ENCODE measurements at places on chromosomes 12 and 14.

DNA sequence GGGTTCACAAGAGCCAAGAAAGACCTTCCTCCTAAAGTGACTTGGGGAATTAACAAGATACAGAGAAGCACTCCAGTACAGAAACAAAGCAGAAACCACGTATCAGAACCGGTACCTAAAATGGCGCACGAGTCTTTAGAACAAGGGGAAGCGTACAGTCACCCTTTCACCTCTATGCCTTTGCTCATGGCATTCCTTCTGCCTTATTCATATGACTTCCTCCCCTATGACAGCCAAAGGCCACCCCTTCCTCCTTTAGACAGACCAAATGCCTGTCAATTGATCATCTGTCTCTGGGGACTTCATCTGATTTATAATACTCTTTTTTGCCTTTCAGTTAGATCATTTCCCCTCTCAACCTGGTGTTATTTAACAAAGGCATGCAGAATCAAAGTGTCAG is 89.5 kb upstream of the OSBPL8 start:
- DNase-seq = no peak

DNA sequence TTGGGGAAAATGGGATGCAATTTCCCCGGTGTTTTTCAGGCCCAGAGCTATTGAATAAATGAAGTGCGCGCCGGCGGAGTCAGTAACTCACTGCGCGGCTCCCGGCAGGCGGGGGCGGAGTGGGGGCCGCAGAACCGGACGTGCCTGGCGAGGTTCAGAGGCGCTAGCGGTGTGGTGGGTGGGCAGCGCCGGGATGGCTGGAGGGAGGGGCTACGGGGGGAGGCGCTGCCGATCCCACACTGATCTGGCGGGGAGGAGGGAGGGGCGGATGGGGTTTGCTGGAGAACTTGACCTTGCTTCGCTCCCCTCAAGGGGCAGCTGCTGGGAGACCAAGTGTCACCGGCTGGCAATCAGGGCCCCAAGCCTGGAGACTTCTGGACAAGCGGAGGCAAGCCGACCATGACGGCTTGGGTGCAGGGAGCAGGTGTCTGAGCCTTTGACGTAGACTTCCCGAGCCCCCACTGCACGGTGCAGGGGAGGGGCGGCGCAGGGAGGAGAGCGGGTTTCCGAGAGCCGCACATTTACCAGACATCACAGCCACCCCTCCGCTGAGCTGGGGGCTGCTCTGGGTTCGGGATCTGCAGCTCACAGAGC is 174.1 kb upstream of the RTL1 start:
- no peak for DNase-seq

DNA sequence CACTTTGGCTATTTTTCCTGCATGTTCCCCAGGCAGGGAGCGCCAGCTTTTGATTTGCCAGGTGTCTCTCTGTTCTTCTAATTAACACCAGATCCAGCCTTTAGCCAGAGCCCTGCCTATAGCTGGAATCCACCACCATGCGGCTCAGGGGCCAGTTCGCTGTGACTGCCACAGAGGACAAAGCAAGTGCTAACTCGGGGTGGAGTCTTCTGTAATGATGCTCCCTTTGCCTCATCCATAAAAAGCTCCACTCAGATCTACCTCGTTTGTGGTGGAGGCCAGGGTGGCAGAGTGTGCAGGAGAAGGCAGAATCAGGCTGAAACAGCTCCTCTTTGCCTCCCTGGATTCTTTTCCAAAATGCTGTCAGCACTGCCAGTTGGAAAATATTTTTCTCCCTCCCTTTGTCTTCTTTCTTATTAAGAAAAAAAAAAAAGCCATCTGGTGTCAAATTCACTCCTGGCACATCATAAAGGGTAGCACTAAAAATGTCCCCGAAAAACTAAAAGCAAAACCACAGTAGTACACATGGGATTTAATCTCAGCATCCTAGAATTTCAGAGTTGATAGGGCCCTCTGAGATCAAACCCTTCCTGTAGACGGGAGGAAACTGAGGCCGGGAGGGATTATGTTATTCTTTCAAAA is 18.0 kb upstream of the CTDSP2 start:
- DNase-seq = no peak

GRCh38 chr14:99245564-99246511 is 26.2 kb downstream of the BCL11B start:
- no peak for DNase-seq

GRCh38 chr12:91704446-91704845 is 441.2 kb downstream of the BTG1 start:
- no peak for DNase-seq

- DNase-seq = no peak
These were observed 256.7 kb upstream of the PLEKHG7 start for GRCh38 chr12:92446083-92446460.

- DNase-seq = no peak
These were observed 67.6 kb downstream of the RIN3 start for GRCh38 chr14:92581206-92581605.

DNA sequence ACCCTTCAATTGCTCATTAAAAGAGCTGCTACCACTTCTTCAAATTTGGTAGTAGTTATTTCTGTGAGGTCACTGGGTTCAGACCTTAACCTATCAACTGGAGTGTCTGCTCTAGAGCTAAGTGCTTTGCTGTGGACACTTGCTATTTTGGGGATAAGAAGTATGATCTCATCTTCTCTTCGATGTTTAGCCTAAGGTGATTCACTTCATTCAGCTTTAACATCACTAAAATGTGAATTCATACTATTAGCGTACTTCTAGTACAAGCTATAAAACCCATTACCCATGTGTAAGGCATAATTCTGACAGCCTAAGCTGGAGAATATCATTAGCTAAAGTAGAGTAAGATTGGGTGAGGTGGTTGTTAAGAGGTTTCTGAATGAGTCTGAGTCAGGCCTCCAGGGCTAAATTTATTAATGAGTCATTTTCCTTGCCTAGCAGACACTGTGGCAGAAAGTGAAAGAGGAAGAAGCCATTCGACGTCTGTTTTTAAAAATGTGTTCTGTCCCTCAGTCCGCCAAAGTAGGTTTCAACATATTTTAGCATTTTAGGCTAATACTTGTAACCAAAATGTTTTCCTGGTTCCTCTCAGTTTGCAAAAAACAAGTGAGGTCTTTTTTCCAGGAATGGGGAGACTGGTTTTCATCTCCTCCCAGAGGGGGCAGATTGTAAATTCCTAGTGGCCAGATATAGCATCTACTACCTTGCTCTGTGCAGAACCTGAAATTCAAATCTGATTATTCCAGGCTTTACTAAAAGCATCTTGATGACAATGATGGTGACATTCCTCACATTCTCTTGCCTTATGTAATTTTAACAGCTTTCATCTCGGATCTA is 103.6 kb downstream of the SSPN start:
- DNase-seq = no peak

- DNase-seq = no peak
These were observed 14.4 kb downstream of the EML1 start for GRCh38 chr14:99807413-99808153.

DNA sequence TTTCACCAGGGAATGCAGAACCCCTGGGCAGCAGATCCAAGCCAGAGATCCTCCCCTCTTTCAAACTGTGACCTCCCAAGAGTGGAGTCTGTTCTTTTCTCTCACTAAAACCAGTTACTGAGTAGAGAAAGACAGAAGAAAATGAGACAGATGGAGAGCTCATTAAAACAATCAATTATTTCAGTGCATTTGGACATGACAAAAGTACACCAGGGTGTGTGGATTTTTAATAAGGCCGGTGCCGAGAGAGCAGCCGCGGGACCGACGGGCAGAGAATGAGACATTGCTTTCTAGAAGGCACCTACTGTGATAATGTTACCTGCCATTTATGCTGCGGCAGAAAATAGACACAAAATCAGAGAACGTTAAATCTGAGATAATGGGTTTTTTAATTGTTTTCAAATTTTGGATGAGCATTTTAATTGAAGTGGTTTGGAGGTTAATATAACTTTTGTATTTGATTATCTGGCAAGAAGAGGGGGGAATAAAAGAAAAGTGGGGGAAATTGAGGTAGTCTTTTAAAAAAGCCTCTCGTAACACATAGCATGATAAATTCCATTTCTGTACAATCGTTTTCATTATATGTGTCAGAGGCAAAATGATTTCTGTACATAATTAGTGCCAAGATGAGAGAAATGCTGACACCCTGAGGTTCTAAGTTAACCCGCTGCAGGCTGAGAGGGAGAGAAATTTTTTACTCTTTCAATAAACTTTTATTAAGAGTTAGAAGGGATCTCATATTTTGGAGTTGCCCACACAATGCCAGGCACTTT is 70.8 kb downstream of the HSPB8 start:
- no peak for DNase-seq

DNA sequence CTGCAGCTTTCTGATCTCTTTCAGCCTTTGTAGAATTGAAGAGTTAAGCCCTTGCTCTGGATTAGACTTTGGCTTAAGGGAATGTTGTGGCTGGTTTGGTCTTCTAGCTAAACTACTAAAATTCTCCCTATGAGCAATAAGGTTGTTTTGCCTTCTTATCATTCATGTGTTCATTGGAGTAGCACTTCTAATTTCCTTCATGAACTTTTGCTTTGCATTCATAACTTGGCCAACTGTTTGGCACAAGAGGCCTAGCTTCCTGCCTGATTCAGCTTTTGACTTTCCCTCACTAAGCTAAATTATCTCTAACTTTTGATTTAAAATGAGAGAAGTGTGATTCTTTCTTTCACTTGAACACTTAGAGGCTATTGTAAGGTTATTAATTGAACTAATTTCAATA is 384.3 kb downstream of the RAD51B start:
- no peak for DNase-seq

DNA sequence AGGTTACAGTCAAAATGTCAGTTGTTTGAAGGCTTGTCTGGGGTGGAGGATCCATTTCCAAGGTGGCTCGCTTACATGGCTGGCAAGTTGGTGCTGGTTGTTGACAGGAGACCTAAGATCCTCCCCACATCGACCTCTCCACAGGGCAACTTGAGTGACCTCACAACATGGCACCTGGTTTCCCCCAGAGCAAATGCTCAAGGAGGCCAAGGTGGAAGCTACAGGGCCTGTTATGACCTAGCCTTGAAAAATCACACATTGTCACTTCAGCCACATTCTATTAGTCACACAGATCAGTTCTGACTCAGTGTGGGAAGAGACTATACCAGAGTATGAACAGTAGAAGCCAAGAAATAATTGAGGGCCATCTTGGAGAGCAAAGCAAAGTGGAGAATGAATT is 11.3 kb upstream of the GNG2 start:
- no peak for DNase-seq

GRCh38 chr12:30757316-30757715 is 2.6 kb upstream of the CAPRIN2 start:
- no peak for DNase-seq

DNA sequence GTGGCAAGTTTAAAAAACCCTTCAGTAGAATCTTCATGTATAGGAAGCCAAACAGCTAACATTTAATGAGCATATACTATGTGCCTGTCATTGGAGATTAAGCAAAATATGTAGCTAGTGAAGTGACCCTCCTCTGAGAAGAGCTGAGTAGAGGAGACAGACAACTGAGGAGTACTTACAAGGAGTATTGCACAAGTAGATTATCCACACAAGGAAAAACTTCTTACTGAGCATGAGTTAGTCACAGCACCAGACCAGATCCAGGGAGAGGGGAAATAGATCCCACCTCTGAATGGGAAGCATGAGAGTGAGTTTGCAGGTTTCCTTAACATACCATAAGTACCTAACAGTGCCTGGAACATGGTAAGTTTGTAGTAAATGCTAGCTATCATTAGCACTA is 33.0 kb downstream of the FRMD6 start:
- DNase-seq = no peak

GRCh38 chr12:72491426-72491825 is 219.3 kb downstream of the TRHDE start:
- no peak for DNase-seq

DNA sequence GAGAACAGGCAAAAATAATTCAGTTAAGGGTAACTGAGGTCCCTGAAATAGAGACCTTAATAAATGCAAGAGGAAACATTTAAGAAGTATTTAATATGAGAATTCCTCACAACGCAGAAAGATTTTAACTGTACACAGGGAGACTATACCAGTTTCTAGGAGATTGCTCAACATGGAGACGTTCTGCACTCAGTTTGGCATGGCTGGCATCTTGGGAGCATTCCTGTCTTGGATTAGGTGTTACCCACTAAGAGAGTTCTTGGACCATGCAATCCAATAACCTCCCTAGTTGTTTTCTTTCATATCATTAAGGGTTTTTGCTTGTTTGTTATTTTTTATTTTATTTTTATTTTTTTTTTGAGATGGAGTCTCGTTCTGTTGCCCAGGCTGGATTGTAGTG is 302.4 kb downstream of the NELL2 start:
- no peak for DNase-seq

GRCh38 chr12:54019091-54019811 is 9.0 kb upstream of the HOXC6 start:
- no peak for DNase-seq

DNA sequence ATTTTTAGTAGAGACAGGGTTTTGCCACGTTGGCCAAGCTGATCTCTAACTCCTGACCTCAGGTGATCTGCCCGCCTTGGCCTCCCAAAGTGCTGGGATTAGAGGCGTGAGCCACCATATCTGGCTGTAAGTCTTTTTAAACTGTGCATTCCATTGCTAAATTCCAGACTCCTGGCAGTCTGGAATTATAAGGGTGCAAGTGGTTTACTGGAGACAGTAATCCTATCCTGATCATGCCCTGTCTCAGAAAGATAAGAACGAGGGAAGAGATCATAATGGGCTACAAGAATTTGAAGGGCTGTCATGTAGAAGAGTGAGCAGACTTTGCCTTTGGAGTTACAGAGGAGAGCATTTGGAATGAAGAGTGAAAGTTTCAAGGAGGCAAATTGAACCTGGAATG is 6.8 kb upstream of the SLC4A8 start:
- no peak for DNase-seq

DNA sequence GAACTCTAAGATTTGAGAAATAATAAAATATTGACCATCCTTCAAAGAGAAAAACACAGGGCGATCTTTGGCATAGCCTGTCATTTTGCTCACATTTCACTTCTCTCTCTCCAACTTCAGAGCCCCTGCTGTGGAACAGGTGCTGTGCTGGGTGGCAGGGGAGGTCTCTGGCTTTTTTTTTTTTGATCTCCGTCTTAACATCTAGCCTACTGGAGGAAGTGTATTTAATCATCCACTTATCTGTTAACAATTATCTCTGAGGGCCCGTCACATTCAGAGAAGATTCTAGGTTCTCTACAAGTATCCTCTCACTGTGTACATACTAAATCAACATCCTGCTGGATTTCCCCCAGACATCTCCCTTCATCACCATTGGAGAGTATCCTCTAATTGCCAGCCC is 34.1 kb downstream of the CHST11 start:
- DNase-seq = no peak

DNA sequence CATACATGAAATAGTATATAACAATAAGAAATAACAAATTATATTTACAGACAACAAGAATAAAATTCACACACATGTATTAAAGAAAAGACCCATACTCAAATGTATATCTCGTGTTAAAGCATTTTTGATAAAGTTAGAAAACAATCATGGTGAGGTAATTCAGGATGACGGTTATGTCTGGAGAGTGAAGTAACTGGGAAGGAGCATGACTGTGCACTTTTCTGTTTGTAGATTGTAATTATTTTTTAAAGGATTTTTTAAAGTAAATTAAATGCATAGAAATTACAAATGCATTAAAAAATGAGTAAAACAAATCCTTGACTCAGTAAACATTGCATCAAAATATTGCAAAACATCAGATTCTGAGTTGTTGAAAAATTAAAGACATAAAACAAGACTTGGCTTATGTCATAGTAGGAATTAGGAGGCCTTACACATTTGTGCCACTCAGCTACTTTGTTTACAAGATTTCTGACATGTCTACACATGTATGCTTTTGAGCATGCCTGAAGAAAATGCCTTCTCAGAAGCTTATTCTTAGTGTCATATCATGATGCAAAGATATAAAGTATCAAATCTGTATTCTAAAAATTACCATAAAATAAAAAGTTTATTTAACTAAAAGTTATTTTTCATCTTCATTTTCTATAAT is 1325.1 kb downstream of the SLC16A7 start:
- no peak for DNase-seq

- DNase-seq = no peak
These were observed 5.5 kb upstream of the DIO2 start for GRCh38 chr14:80216818-80217217.
